ENCODE measurements at places on chromosomes 12 and 14.

DNA sequence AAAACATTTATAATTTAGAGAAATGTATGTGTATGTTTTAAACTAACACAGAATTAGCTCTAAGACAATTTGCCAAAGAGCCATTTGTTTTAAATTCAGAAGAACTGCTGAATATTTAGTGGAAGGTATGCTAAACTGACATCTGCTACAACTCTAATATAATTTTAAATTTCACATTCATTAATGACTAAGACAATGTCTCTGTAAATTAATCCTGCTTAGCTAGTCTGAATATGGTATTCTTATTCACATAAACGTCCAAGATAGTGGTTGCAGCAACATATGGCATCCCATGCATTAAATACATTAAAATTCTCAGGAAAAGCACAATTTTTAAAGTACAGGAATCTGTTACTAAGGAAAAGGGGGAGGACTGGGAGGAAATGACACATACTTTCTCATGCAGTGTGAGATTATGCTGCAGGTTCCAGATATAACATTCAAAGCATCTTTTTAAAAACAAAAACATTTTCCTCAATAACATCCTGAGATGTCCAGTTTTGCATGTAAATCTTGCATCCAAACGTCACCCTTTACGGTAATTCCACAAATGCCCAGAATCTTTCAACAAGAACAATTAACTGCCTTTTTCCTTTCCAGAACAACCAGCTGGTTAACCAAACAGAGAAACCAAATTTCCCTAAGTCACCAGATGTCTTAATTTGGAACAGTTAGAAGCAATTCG, 26.9 kb downstream of the WDR89 start:
- DNase-seq: no peak

- peak; percentile 58 for DNase-seq
Measured at GRCh38 chr12:68113644-68114043, 45.9 kb downstream of the IFNG start.

- DNase-seq: no peak
Measured at GRCh38 chr14:55605793-55606192, 25.8 kb downstream of the KTN1 start.

DNA sequence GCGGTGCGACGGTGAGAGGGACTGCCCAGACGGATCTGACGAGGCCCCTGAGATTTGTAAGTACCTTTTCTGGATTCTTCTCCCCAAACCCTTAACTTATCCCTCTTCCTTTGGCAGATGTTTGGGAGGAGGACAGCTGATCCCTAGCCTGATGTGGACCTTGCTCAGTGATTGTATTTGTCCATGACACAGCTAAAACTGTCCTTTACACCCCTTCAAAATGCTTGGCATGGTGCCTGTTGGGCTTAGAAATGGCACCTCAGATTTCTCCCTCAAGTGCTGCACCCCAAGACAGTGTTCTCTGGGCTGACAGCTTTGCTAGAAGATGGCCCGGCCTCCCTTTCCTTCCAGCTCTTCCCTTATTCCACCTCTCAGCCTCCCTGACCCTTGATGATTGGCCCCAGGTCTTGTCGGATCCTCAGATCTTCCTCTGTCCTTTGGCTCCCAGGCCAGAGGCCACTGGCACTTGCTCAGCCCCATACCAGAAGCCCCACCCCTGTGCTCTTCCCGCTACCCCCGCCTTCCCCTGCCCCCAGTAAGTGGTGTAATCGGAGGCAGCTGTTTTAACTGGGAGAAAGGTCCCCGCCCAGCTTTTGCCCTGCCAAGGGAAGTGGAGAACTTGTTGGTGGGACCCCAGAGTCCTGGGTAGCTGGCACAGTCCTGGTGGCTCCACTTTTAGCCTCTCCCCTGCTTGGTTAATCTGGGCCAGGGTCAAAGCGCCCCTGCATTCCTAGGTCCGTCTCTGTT, 8.7 kb downstream of the LRP1-AS start:
- DNase-seq: no peak

GRCh38 chr12:85872497-85873091, 1.5 kb upstream of the NTS start:
- peak; percentile 11 for DNase-seq

- no peak for DNase-seq
Measured at GRCh38 chr14:43522191-43522590, 984.9 kb downstream of the FSCB start.

DNA sequence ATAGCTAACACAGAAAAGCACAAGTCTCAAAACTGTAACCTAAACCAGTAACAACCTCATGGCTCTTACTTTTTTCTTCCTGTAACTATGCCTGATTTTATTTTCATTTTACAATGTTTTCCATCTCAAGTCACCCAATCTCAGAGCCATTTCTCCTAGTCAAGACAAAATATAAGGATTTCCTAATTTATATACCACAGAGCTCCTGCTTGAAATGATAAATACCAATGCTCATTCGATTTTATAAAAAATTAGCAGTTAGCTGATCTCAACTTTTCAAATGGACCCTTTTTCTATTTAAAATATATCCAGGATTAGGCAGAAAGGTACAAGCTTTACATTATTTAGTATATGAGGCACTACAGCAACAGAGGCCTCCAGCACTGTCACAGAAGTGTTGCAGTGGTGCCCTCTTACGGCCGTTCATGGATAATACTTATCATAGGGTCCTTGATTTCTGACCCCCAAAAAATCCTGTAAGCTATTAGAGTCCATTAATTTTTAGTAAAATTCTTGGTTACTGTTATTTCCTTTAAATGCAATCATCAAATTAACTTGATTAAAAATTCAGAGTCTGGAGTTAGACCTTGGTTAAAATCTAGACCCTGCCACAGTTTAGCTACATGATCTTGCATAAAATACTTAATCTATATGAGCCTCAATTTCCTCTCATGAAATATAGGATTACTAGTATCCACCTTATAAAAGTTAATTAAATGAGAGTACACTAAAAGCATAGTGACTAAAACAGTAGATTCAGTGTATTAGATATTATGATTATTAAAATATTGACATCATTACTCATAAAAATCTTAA, 68.3 kb downstream of the SEC23A start:
- no peak for DNase-seq

GRCh38 chr12:101044512-101045059, 165.5 kb downstream of the SLC5A8 start:
- no peak for DNase-seq

GRCh38 chr12:122049827-122050226, 28.1 kb downstream of the BCL7A start:
- no peak for DNase-seq

DNA sequence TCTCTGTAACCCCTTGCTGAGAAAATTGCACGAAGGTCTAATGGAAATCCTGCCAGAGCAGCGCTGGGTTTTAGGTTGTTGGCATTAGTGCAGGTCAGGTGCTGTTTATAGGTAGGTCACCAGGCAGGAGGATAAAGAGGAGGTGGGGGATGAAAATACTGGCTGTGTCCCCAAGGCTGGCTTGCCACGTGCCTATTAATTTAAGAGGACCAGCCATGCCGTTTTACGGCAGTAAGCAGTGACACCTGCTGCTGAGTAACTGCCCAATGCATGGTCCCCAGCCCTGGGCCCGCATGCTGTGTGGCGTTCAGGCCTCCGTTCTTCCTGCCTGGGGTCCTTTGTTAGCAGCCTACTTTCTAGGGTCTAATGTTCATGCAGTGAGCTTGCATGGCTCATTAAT, 67.2 kb downstream of the WDR20 start:
- no peak for DNase-seq
